ENCODE measurements at places on chromosomes 12 and 14. TPM values are rescaled to one million over a fixed set of nuclear protein-coding genes. Genes with fewer than 3 reads are reported as not detected.
A peak's percentile ranks its signal among the peaks of the same experiment; 100 is the strongest.

- H3K27ac ChIP-seq: no peak overlapping the region
- H3K4me1 ChIP-seq: no peaks in the 10 kb centered on the region
- H3K27me3 ChIP-seq: no peaks in the 10 kb centered on the region
- no peak overlapping the region for H3K4me3 ChIP-seq
- no peak for DNase-seq
- no peaks in the 10 kb centered on the region for H3K36me3 ChIP-seq
Measured at GRCh38 chr14:79248771-79249170, 962.5 kb downstream of the DIO2 start.

DNA sequence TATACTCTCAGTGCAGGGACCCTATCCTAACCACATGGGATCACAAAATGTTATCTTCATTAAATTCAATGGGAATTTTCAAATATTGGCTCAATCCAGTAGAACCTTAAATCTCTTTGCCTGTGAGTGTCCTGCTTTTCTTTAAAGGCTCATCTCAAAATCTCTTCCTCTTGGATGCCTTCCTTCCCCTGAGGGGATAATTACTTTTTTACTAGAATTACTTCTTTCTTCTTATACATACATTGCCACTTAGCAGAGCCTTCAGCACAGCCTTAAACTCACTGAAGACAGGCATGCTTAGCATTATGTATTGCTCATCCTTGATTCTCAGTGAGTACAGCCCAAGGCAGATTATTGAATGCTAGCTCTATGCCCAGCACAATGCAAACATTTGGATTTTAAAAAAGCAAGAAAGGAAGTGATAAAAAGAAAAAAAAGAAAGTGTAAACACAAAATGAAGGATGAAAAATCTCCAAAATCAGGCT is 1918.0 kb upstream of the FLRT2 start:
- H3K27me3 ChIP-seq: no peaks in the 10 kb centered on the region
- no peak for DNase-seq
- no peaks in the 10 kb centered on the region for H3K36me3 ChIP-seq
- H3K4me1 ChIP-seq: no peaks in the 10 kb centered on the region
- no peak overlapping the region for H3K27ac ChIP-seq

DNA sequence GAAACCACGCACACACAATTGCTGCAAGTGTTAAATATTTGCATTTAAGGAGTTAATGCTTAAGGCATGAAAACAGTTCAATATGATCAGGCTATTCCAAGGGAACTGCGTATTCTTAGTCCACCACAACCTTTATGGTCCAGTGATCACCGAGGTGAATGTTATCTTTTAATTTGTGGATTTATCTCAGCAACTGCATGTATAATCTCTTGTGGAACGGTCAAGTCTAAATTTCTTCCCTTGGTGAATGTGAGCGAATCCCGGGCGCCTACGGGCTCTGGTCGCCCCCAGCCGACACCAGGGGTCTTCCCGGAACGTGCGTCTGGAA is 999 bp upstream of the AK7 start:
- H3K27me3 ChIP-seq: peaks cover 8% of the 10 kb centered on the region
- H3K27ac ChIP-seq: peak overlapping the region; percentile 84
- peak overlapping the region; percentile 92 for H3K4me3 ChIP-seq
- H3K36me3 ChIP-seq: peaks cover 3% of the 10 kb centered on the region
- H3K4me1 ChIP-seq: peaks cover 9% of the 10 kb centered on the region

MYF5 gene
- not detected for total RNA-seq

DNA sequence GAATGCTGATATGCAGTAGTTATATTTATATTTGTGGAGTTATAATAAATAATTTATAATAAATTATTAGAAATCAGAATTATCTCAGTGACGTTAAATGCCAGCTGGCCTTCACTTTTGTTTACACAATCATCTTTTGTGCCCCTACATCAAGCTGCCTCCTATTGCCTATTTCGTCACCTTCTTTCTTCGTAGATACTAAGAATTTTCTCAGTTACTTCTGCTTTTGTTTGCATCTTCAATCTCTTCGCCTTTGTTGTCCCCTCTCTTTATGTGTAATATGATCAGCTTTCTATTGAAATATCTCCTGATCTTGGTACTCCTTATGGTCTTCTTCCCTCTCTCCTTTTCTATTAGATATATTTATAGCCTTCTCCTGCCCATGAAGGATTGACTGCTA is 197.0 kb downstream of the ERC1 start:
- H3K27me3 ChIP-seq: no peaks in the 10 kb centered on the region
- H3K4me1 ChIP-seq: no peaks in the 10 kb centered on the region
- peaks cover 4% of the 10 kb centered on the region for H3K36me3 ChIP-seq
- H3K4me3 ChIP-seq: no peak overlapping the region
- no peak overlapping the region for H3K27ac ChIP-seq
- no peak for DNase-seq

GRCh38 chr14:105023791-105024480 is 3.1 kb upstream of the CDCA4 start:
- no peak overlapping the region for H3K27ac ChIP-seq
- no peaks in the 10 kb centered on the region for H3K27me3 ChIP-seq
- H3K4me3 ChIP-seq: no peak overlapping the region
- DNase-seq: no peak
- H3K36me3 ChIP-seq: peaks cover 20% of the 10 kb centered on the region
- peaks cover 49% of the 10 kb centered on the region for H3K4me1 ChIP-seq

- no peak overlapping the region for H3K4me3 ChIP-seq
- no peak for DNase-seq
- peaks cover 13% of the 10 kb centered on the region for H3K36me3 ChIP-seq
- H3K4me1 ChIP-seq: no peaks in the 10 kb centered on the region
Measured at GRCh38 chr14:30698463-30698862, 76.3 kb downstream of the SCFD1 start.

ACSS3 gene
- total RNA-seq: not detected

- H3K27me3 ChIP-seq: no peaks in the 10 kb centered on the region
- no peak for DNase-seq
- H3K36me3 ChIP-seq: no peaks in the 10 kb centered on the region
- no peaks in the 10 kb centered on the region for H3K4me1 ChIP-seq
- no peak overlapping the region for H3K4me3 ChIP-seq
Measured at GRCh38 chr12:71195338-71195896, 37.6 kb upstream of the TSPAN8 start.

DNA sequence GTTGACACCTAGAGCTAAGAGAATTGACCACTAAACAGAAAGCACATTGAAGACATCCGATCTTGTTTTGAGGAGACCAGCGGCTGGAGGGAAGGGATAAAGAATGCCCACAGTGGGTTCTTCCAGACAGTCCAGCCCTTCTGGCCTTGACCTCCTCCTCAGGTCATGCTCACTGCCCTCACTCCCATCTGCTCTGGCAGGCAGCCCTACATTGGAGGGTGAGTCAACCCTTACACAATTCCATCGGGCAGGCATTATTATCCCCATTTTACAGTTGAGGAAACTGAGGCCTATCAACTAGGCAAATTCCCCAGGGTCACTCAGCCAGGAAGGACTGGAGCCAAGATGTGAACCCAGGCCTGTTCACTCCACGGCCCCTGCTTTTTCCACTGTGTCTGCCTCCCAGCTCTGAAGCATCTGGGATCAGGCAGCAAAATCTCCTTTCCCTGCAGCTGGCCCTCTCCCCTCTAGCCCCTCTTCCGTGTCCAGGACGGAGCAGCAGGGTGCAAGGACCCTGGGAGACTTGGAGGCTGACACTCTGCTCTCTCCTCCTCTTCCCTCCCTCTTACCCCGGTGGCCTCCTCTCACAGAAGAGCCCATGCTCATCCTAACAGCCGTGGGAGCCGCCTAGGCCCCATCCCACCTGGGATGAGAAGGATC is 5.3 kb downstream of the SCNN1A start:
- peaks cover 2% of the 10 kb centered on the region for H3K27me3 ChIP-seq
- no peak overlapping the region for H3K4me3 ChIP-seq
- no peak for DNase-seq
- no peaks in the 10 kb centered on the region for H3K36me3 ChIP-seq

DNA sequence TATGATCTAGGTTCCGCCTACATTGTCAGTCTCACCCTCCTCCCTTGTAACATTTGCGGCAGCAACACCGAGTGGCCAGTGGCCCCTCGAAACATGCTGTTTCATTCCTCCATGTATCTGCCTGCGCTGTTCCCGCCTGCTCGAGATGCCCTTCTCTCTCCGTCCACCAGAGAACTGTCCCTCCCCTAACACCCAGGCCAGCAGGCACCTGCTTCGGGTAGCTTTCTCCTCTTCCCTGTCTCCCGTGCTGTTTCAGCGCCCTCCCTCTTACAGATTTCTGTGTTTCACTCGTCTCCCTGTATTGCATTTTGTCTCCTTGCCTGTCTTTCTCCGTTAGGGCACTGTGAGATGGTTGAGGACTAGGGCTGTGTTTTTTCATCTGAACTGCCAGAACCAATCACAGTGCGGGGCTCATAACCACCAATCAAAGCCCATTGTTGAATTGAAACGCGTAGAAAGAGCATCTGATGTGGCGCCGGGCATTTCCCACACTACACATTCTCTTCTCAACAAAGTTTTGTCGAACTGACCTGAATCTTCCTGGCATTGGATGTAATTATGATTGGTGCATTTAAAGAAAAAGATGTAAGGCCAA is 40.9 kb upstream of the ELK3 start:
- H3K4me3 ChIP-seq: no peak overlapping the region
- H3K27ac ChIP-seq: no peak overlapping the region
- DNase-seq: no peak
- H3K27me3 ChIP-seq: no peaks in the 10 kb centered on the region
- H3K36me3 ChIP-seq: no peaks in the 10 kb centered on the region

DNA sequence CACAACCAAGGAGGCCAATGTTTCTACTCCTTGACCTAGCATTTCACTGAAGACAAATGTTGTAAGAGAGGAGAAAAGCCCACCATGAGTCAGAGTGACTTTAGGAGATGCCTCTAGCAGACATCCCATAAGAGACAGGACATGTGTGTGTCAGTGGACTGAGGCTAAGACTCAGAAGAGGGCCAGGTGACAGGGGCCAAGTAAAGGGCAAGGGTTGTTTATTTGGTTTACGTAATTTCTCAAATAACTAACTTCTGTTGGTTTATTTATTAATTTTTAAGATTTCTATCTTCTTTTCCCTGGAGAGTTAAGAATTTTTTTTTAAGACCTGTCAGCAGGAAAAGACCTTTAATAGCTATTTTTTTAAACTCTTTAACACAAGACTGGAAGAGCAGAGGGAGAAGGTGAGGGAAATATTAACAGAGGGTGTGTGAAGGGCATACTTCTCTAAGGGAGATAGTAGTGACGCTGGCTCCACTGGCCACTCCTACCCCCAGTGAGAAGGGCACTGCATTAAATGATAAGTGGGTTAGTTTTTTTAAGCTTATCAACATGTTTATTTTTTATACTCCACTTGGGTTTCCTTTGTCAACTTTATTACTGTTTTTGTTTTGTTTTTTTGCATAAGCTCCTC is 3.4 kb downstream of the PNP start:
- H3K27me3 ChIP-seq: no peaks in the 10 kb centered on the region
- H3K36me3 ChIP-seq: peaks cover 76% of the 10 kb centered on the region
- H3K4me1 ChIP-seq: peaks cover 68% of the 10 kb centered on the region
- peak overlapping the region; percentile 44 for H3K27ac ChIP-seq
- H3K4me3 ChIP-seq: peak overlapping the region; percentile 74
- DNase-seq: no peak

DNA sequence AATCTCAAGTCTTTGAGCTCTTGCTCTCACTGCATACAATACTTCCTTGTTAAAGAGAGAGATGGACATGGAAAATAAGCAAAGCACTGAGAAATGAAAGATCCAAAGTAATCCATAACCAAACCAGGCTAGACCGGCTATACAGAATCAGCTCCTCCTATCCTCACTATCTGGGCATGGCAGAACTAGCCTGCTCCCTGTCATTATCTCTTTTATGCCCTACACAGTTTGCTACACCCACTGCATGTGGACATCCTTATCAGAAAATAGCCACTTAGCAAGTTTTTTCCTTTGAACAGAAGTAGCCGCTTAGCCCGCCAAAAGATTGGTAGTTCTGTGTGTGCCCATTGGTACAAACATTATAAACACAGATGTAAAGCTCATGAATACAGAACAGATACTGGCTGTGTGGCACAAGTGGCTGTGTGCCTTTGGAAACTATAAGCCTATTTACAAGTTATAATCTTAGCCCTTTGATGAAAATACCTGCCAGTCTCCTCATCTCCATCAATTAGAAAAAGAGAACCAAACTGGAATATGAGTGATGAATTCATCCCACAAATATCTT is 34.7 kb downstream of the SPTB start:
- no peak for DNase-seq
- H3K4me1 ChIP-seq: no peaks in the 10 kb centered on the region
- H3K36me3 ChIP-seq: no peaks in the 10 kb centered on the region
- peaks cover 51% of the 10 kb centered on the region for H3K27me3 ChIP-seq
- no peak overlapping the region for H3K4me3 ChIP-seq

ZNF384 gene
- total RNA-seq: 71.9 TPM

DNA sequence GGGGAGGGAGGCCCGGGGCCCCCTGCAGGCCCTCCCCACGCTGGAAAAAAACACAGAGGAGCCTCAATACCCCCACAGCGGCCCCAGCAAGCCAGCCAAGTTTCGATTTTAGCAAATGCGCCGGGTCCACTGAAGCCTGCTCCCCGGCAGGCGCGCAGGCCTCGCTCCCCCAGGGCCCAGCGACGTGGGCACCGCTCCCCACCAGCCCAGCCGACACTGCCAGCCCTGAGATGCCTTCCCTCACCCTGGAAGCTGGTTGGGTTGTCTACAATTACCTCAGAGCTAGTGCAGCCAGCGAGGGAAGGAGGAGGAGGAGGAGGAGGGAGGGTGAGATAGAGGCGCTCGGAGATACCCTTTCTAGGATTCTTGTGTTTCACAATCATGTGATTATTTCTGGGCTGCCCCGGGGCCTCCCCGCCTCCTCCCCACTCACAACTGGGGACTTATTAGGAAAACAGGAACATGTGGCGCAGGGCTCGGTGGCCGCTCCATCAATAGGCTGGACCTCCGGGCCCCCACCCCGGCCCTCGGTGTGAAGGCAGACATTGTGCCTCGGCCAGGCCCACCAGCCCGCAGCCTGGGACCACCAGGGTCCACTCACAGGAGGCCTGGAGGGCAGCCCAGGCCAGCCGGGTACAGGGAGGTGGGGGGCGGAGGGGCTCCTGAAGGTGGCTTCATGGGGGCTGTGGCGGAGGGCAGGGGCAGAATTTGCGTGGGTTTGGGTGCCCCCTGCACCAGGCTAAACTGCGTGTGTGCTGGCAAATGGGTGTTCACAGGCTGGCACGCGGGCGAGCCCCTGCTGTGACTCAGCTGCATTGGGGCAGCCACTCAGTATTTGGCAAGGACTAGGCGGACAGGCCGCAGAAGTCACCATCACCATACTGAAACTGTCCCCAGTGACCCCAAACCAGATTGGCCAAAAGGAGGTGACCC is 109.9 kb downstream of the NCOR2 start:
- peaks cover 30% of the 10 kb centered on the region for H3K36me3 ChIP-seq
- H3K27ac ChIP-seq: peak overlapping the region; percentile 87
- H3K27me3 ChIP-seq: no peaks in the 10 kb centered on the region
- H3K4me1 ChIP-seq: peaks cover 67% of the 10 kb centered on the region

HOXC13 gene
- total RNA-seq: not detected

Measured in activated CD8-positive, alpha-beta T cell treated with anti-CD3 and anti-CD28 coated beads, Interleukin-2, amount 10 ng/mL, durations not matched to agents 7 days and 5 days (primary cell).